ENCODE measurements at places on chromosomes 1 and 21.

DNA sequence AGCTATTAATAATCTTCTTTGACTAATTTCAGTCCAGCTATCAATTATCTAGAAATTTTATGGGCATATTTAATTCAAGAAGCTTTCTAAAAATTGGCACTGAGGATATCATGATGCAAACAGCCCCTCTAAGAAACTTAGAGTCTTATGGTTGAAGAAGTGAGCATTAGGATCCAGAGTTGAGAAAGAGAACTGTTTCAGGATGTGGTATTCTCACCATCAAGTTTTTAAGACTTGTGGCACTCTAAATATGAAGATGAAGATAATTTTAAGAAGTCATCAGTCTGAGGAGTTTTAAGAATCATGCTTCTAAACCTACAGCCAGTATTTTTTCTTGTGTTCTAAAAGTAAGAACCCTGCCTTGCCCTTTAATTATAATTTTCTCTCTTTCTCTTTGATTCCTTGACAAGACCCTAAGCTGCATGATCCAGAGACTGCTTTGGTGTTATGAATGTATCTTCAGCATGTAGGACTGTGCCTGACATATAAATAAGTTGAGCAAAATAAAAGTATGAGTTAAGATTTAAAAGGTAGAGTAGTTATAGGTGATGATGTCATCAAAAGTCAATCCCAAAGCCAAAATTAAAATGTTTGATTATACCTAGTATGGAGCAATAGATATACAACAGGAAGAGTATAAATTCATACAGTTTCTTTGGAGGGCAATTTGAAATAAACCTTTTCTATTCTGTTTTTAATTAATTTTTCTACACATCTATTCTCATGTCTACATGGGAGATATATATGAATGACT lies 39.1 kb downstream of the RPS6KC1 start:
- no peak for DNase-seq

DNA sequence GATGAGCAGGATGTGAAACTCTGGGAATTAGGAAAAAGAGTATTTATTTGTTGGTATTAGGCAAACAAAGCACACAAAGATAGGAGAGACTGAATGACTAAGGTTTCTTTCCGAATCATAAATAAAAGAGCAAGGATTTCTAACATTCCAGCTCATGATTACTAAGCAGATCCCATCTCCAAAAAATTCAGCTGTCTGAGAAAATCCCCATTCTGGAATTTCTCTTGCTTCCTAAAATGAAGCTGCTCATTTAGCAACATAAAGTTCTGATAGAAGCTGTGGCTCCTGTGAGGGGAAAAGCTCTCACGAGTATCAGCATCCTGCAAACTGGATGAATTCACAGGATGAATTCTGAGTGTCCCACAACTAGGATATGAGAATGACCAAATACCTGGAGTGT lies 6.7 kb upstream of the SH2D5 start:
- no peak for DNase-seq

DNA sequence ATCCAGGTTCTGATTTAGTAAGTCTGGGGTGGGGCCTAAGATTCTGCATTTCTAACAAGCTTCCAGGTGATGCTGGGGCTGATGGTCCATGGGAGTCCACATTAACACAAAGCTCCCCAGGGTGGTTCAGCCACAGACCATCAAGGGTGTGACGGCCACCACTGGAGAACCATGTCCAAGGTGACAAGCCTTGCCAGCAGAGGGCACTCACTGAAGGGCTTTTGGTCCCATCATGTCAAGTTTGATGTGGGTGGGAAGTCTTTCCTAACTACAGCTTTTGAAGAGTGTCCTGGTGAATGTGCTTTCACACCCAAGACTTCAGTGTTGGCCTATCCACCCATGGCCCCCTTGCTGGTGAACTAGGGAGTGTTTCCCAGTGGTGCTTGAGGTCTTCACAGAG lies 67.1 kb downstream of the UBE2T start:
- DNase-seq = no peak

DNA sequence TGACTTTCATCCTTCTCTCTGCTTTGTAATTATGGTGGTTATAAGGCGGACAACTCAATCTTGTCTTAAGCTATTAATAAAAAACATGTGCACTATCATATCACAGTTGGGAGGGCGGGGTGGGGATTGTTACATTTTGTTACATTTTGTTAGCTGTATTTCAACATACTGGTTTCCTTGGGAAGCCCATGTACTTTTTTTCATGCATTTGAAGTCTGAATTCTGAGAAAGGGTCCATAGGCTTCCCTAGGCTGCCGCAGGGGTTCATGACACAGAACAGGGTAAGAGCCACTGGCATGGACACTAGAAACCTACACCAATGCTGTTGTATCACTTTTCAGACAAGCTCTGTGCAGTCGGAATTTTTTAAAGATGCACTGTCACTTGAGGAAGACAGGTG lies 178.8 kb downstream of the ETS2 start:
- no peak for DNase-seq

GRCh38 chr1:203268901-203269653 lies 36.2 kb upstream of the BTG2 start:
- DNase-seq = no peak

DNA sequence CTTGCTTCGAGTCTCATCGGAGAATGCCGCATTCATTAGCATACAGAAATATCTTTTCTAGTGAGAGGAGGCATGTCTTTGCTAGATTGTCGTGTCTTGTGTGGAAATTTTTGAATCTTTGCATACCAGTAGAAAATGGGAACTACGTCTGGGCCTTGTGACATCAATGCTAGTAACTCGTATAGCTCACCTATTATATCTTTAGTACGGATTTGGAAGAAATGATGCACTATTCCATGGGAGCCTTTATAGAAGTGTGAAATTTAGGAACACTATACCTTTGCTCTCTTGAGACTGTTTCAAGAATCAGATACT lies 835 bp downstream of the UHMK1 start:
- DNase-seq = no peak

DNA sequence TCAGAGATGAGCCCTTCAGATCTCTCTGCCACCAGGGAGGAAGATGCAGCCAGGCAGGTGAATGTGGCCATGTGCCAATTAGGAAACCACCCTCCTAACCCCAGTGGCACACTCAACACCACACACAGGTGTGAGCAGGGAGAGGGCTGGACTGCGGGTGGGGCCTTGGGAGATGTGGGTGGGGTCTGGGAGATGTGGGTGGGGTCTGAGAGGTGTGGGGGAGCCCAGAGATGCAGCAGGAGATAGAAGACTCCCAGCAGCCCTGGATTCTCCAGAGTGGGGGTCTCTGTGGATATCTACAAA lies 43.2 kb upstream of the COL6A1 start:
- no peak for DNase-seq

DNA sequence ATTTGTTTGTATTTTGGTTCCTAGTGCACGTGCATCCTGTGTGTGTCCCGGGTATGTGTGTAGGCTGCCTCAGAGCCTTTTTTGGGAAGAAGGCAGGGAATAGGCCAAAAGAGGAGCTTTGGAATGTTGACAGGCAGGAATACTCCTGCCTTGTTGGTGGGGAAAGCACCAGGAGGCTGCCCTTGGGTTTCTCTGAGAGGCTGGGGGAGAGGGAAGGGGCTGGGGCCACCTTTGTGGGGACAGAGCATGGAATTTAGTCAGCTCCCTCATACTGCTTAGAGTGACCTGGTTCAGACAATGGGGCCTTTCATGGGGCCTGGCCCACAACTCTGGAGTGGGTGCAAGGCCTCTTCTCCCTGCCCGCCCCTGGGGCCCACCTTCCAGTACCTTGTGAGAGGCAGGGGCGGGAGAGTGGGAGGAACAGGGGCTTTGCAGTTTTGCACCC lies 31.3 kb downstream of the ACOT11 start:
- no peak for DNase-seq

DNA sequence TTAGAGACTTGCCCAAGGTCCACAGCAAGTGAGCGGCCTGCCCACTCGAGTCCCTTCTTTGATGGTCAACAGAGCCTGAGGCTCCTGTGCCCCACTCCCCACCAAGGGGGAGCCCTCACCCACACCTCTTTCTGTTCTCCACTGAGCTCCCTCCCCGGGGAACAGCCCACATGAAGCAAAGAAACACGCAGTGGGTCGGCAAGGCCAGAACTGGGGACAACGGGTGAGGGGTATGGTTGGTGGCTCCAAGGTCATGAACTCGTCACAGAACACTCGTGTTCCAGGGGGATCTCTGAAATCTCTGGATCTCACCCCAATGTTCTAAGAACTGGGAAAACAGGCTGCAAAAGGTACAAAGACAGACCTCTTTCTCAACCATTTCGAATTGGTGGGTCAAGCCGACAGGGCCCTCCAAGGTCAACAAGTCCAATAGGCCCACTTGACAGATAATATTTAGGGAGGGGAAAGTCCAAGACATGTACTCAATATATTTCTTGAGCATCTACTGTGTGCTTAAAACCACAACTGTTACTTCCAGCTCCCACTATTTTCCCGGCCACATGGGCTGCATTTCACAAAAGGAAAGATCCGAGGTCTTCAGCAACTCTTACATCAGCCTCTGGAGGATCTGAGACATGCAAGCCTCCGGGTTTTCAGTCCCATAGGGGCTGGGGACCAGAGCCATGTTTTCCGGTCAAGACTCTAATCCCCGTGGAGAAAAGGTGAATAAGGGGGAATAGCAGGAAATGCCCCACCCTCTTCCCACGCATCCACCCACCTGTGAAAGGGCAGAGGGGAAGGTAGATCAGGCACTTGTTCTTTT lies 1.1 kb upstream of the RAP1GAP start:
- DNase-seq = no peak

DNA sequence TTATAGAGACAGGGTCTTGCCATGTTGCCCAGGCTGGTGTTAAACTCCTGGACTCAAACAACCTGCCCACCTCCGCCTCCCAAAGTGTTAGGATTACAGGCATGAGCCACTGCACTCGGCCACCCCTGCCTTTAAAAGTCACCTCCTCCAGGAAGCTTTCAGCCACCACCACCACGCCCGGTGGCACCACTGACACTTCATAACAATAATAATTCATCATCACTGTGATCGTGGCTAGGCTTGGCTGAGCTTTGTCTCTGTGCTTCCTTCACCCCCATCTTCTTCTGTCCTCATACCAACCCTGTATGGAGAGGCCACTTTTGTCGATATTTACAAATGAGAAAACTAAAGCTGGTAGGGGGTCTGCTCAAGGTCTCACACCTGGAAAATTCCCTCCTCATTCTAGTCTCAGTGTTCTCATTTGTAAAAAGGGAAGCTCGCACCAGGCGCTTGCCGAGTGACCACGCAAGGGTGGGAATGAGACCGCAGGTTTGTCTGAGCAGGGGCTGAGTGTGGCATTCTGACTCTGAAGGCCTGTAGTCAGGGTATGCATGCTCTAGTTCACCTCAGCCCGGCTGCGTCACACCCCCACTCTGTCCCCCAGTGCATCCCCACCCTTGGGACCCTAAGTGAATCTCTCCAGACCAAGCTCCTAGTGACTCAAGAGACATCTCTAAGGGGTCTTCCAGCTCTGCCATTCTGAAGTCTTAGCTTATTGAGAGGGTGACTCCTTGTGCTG lies 12.9 kb upstream of the EPHA2 start:
- no peak for DNase-seq

GRCh38 chr1:184465489-184466146 lies 78.8 kb downstream of the C1orf21 start:
- no peak for DNase-seq

GRCh38 chr21:45470773-45471524 lies 66.0 kb downstream of the COL18A1 start:
- DNase-seq = peak; percentile 73

GRCh38 chr1:79817031-79817560 lies 810.6 kb upstream of the ADGRL4 start:
- no peak for DNase-seq

- DNase-seq = no peak
Observed at GRCh38 chr21:19998453-19998852, 999.8 kb upstream of the NCAM2 start.

DNA sequence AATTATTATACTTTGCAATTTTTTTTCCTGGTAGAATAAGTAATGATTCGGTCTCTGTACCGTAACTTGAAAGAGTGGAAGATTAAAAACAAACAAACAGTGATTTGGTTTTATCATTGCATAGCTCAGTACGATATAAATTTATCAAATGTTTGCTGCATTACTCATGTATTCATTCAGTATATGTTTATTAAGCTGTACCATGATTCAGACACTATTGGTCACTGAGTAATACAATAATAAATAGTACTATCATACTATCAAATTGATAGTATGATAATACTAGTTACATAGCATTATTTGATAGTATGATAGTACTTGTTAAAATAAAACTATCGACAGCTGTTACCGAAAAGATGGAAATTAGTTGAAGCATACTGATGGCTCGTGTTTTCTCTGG lies 12.1 kb downstream of the CENPF start:
- no peak for DNase-seq

- DNase-seq = no peak
Observed at GRCh38 chr1:239835946-239836440, 255.7 kb upstream of the FMN2 start.

DNA sequence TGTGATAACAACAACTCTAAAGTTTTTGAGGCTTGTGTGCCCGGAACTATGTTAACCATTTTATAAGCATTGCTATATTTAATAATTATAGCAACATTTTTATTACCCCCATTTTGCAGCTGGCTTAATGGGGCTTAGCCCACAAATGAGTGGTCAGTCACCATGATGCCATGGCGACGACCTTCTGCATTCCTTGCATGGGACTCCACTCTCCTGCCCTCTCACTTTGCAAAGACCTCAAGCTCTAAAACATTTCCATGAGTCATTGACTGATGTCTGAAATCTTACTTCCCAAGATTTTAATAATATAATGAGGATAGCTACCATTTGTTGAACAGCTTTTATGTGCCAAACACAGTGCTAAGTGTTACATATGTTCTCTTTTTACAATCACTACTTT lies 15.4 kb downstream of the NGF start:
- DNase-seq = no peak

GRCh38 chr1:53542551-53542950 lies 83.4 kb downstream of the DMRTB1 start:
- no peak for DNase-seq

GRCh38 chr1:228358039-228358763 lies 48.4 kb downstream of the TRIM11 start:
- DNase-seq = no peak

DNA sequence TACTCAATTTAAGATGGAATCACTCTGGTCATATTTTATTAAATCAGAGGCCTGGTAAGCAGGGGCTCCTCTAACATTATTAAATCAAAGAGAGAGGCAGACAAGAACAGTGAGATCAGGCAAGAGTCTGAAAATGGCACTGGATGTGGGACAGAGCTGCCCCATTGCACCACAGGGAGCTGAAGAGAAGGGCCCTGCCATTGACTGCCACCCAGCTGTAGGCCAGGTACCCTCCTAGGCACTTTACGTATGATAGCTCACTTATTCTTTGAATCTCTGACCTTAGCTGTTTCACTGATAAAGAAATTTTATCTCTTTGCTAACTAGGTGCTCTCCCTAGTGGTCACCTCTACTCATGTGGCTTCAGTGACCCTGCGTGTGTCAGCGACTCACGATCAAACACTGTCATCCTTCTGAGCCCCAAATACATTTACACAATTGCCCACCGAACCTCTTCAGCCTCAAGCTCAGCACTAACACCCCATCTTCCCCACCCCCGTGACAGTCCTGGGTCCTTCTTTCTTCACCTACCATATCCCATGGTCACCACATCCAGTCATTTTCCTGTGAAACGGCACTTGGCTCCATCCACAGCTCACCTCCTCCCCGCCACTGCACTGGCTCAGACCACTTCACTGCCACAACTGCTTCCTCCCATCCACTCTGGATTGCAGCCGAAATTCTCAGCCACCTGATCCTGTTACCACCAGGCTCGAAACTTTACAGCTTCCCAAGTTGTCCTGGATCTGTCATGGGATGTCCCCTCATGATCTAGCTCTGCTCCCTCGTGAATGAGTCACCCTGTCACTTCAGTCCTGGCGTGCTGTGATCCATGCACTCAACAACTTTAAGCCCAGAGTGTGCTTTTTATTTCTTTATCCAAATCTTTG lies 97.3 kb upstream of the SYT6 start:
- DNase-seq = no peak

- DNase-seq = no peak
Observed at GRCh38 chr1:60063561-60063960, 10.0 kb downstream of the C1orf87 start.
